Frontal cortex (tissue), 4 donors: ENCODE measurements at places on chromosomes 16 and 17. TPM values are rescaled to one million over a fixed set of nuclear protein-coding genes. Genes with fewer than 3 reads are reported as not detected.

Gene CA4
- 0.41 TPM for total RNA-seq

Gene SALL1
- total RNA-seq = 5.3 TPM

Gene TEKT1
- 0.41 TPM for total RNA-seq

Gene RUSF1
- 26.9 TPM for total RNA-seq

Gene MPP3
- total RNA-seq = 36.7 TPM

Gene HNF1B
- not detected for total RNA-seq

Gene CCL14
- total RNA-seq = not detected

Gene ERN2
- total RNA-seq = not detected

Gene FBXW10B
- total RNA-seq = 0.82 TPM
